ENCODE measurements at places on chromosomes 12 and 14.

DNA sequence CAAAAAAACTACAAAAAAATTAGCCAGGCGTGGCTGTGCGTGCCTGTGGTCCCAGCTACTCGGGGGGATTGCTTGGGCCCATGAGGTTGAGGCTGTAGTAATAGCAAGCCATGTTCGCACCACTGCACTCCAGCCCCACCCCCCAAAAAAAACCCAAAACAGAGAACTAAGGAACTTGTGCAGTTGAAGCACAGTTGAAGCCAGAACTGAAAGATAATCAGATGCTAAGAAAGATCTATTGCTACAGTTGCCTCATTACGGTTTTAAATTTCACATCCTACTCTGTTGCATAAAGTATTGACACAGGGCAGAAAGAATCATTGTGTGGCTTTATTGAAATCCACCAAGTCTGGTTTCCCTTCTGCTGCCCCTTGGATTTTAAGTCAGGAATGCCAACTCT lies 3.8 kb downstream of the CS start:
- DNase-seq: no peak

GRCh38 chr12:111224186-111225066 lies 144.5 kb downstream of the PHETA1 start:
- no peak for DNase-seq

DNA sequence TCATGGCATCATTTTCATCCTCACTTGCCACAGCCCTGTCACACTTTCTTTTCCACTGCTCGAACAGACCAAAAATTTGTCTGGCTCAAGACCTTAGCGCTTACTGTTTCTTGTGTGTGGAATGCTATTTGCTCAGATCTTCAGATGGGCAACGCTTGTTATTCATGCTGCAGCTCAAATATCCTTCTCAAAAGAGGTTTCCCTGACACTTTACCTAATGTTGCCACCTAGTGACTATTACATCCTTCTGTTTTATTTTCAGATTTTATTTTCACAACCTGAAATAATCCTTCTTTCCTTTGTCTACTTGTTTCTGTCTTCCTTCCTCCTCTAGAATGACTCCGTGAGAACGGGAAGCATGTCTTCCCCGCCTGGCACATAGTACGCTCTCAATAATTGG lies 5.6 kb downstream of the FBXO33 start:
- DNase-seq: no peak

DNA sequence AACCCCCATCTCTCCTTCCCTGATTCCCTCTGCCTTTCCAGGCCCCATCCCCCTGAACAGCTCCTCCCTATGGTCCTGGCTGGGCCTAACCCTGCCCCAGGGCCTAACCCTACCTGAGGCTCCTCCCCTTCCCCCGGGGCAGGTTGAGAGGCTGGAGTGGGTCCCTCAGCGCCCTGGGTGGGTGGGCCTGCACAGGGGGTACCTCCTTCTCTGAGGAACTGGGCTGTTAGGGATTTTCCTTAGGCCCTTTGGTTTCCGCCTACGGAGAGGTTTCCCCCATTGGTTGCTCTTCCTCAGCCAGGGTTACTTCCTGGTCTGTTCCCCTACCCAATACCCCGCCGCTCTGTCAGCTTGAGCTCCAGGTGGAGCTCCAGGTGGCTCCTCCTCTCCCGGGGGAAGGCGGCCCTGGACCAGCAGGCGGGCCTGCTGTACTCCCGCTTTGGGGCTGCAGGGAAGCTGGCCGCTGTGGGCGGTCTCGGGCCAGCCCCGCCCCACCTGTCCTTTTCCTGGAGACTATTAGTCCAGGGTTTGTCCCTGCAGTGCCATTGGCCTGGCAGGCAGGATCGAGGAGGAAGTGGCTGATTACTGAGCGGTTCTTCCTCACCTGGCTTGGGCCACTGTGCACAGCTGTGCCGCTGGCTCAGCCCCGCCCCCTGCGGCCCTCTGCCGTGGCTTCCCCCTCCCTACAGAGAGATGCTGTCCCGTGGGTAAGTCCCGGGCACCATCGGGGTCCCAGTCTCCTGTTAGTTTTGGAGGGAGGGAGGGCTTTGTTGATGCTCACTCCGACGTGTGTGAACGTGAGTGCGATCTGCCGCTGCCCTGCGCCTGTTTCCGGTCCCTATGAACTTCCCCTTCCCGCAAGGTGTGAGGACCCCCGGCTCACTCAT lies 2.5 kb downstream of the C12orf57 start:
- no peak for DNase-seq

GRCh38 chr12:108600702-108601007 lies 2.8 kb upstream of the TMEM119 start:
- no peak for DNase-seq

- no peak for DNase-seq
Measured at GRCh38 chr14:50225067-50225973, 6.1 kb downstream of the SOS2 start.

DNA sequence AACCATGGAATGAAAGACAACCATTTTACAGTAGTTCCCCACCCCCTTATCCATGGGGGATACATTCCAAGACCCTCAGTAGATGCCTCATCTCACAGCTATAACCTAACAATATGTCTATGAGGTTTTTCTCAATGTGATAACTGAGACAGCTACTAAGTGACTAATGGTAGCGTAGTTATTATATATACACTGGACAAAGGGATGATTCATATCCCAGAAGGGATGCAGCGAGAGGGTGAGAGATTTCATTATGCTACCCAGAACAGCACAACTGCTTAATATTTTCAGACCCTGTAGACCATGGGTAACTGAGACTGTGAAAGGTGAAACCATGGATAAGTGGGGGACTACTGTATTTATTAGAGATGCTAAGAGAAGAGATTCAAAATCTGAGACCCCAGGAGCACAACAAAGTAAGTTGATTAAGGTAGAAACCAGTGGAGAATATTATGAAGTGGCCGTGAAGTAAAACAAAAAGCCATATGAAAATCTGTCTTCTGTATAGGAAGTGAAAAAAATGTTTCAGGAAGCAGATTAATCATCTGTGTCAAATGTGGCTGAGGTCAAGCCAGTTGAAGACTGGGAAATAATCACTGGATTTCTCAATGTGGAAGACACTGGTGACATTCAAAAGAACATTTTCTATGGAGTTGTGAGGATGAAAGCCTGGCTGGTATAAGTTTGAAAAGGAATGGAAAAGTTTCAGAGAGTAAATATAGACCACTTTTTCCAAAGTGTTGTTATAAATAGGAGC lies 77.2 kb downstream of the RPL10L start:
- DNase-seq: no peak

DNA sequence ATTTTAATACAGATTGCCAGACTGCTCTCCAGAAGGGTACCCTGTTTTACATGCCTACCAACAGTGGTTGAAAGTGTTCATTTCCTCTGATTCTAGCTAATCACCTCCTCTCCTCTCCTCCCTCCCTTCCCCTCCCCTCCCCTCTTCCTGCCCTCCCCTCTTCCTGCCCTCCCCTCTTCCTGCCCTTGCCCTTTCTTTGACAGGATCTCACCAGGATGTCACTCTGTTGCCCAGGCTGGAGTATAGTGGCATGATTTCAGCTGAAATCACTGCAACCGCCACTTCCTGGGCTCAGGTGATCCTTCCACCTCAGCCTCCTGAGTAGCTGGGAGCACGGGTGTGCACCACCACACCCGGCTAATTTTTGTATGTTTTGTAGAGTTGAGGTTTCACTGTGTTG lies 24.7 kb downstream of the APAF1 start:
- no peak for DNase-seq

DNA sequence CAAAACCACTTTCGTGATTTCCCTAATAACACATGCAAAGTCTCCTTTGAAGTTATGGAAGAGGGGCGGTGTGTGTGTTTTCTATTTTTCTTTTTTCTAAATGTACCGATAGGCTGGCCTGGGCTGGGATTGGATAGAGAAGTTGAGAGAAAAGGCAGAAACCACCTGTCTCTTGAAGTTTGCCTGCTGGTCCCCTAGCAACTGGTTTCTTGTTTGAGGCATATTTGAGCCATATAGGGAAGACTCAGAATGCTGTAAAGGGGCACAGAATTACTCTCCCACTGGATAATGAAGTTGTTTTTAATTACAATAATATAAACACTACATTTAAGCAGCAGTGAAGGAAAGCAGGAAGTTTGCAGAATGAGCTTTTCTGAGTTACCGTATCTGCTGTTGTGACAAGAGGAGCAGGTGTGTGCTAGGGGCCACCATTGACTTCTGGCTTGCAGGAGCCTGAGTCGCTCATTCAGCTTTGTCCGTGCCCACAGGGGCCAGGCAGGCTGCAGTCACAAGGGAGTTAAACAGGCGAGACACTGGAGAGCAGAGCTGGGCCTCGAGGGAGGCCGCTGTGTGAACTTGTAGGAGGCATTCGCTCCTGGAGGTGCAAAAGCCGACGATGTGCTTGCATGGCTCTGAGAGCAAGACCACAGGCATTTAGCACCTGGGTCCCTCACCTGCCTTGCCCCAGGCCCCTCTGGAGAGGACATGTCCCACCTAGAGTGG lies 173.8 kb upstream of the RGS6 start:
- no peak for DNase-seq
